ENCODE measurements at places on chromosomes 4 and X.

DNA sequence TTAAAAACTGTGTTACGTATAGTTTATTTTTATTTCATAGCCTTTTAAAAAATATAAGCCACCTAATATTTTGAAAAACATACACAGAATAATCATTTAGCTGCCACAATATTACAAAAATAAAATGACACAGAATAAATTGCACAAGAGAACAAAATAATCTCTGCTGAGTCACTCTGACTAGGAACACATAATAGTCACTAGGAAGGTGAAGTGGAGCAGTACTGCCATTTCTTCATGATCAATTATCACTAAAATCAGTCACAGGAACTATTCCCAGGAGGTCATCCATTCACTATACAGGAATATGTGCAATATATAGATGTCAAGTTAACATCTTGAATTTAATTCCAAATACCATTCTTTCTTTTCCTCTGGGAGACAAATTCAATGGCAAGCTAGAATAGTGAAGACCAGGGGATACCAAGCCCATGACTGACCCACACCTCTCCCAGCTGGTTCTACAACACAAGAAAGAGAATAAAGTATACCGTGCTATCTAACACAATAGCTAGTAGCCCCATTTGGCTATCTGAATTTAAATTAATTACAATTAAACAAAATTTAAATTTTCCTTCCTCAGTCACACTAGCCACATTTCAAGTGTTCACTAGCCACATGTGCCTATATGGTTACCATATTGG lies 5.9 kb downstream of the SMIM43 start:
- no peak for DNase-seq

GRCh38 chr4:81060587-81061343 lies 30.3 kb downstream of the BMP3 start:
- DNase-seq, result no peak

GRCh38 chrX:4708970-4709760 lies 995.7 kb upstream of the PRKX start:
- DNase-seq, result no peak

DNA sequence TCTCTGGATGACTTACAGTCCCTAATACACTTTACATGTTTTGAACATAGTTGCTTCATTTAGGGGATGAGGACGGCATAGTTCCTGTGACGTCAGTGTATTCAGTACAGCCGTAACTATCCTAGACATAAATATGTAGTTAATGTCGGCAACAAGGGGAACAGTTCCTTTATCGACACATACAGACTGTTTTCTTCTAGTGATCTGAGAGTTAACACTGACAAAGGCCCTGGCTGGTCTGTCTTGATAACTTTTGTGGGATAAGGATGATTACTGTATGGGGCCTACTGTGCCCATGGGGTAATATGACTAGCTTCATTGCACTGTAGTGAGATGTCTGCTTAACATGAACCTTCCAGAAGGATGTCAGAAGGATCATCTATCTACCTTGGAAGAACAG lies 131.2 kb downstream of the ZNF518B start:
- no peak for DNase-seq

- DNase-seq, result no peak
Measured at GRCh38 chr4:2071252-2071911, 12.3 kb downstream of the NAT8L start.

All from dermis microvascular lymphatic vessel endothelial cell (primary cell).